Right atrium auricular region (tissue), 2 donors: ENCODE measurements at places on chromosomes 11 and 22. TPM values are rescaled to one million over a fixed set of nuclear protein-coding genes. Genes with fewer than 3 reads are reported as not detected.

DNA sequence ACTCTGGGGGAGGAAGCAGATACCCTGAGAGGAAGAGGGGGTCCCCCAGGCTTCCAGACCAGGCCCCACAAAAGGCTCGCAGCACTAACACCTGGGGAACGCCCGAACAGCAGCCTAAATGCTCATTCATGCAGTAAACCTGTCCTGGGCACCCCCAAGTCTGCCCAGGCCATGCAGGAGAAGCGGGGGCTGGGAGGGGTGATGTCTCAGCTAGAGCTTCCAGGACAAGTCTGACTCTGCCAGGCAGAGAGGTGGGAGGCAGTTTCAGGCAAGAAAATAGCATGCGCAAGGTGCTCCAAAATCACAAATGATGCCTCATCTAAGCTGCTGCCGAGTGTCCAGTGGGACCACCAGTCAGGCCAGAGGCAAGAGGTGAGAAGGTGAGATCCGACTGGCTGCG, 14.6 kb downstream of the CABP7 start:
- no peak for DNase-seq

DNA sequence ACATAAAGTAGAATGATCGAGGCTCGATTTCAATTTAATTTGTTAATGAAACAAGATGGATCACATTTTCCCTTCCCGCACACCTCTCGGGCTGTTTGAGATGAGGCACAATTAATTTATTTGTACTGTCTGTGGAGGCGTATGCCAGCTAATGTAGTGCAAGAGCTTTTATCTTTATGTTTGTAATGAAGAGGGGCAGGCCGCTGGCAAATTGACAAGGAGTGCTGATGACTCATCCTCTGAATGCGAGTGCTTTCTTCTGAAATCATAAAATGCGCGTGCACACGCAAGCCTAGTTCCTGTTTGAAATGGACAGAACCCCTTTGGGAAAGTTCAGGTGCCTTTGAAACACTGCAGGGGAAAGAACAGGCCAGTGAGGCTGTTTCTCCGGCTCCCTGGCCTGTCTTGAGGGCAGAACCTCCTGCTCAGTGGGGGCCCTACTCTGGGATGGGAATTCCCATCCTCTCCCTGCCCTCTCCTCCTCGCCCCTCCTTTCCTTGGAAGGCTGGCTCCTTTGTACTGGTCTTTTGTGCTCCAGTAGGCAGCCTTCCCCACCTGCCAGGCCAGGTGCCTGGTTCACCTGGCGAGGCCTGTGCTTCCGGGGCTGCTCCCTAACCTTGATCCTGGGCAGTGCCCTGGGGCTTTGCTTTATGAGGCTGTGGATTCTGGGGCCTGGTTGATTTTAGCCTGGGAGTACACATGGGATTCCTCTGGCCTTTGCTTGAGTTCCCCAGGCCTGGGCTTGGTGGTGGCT, 50.3 kb downstream of the TEAD1 start:
- peak; percentile 92 for DNase-seq

Gene HSPB2
- total RNA-seq: 13.0 TPM

- no peak for DNase-seq
These were observed 101.6 kb downstream of the CHST1 start for GRCh38 chr11:45563810-45564209.

- no peak for DNase-seq
These were observed 7.6 kb upstream of the FTH1 start for GRCh38 chr11:61974766-61975631.

Gene RASL10A
- total RNA-seq: 1.1 TPM

DNA sequence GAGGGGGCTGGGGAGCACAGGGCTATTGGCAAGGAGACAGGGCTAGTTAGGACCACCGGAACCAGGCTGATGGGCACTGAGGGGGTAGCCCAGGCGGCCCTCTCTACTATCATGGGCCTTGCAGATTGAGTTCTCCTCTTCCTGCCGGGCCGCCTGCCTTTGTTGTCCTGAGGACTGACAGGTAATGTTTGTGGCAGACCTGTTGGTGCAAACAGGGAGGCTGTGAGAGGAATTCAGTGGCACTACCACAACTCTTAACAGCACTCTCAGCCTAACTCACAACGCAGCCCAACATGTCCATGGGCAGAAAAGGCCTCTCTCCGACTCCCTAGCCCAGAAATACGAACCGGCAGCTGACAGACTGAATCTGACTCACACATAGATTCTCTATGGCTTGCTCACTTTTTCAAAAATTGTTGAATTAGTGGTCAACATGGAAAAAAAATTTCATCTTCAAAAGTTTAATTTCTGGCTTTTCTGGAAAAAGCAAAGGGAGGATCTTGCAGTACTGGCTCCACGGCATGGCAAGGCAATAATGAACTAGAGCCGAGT, 11.4 kb downstream of the KCNJ5 start:
- no peak for DNase-seq

Gene ZBTB16
- total RNA-seq: 101 TPM

DNA sequence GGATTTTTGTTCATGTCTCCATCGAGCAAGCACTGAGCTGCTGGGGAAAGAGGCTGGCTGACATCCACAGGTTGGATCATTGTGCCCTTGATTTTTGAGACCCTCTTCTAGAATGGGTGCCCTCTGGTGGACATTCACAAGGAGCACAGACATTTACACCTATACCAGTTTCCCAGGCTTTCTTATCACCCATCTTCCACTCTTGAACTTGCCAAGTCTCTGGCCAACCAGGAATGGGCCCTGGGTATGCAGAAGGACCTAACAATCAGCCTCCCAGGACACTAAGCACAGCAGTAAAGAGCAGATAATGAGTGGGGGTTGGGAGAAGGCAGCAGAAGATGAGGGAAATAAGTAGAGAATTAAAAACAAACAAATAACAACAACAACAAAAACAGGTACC, 5.7 kb upstream of the INTS4 start:
- DNase-seq: no peak

Gene TRIM48
- total RNA-seq: not detected

Gene PAFAH1B2
- 65.8 TPM for total RNA-seq

- no peak for DNase-seq
These were observed 5.0 kb upstream of the UVRAG start for GRCh38 chr11:75809991-75810390.

DNA sequence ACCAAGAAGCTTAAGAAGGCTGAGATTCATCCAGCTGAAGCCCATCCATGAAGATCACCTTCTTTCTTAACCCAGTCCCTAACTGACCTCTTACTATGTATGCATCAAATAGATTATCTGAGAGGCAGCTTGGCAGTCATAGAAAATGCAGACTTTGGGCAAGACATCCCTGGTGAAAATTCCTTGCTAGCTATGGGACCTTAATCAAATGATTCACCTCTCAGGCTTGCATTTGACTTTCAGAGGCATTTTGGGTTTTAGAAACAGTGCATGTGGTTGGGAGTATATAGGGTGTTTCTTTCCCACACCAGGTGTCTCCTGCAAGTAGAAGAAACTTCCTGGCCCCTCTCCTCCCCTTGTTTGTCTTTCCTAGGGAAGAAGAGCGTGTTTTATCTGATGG, 188.5 kb upstream of the ISX start:
- no peak for DNase-seq

Gene MYOD1
- total RNA-seq: not detected

GRCh38 chr11:69705901-69706787, 2.3 kb upstream of the FGF19 start:
- DNase-seq: no peak

GRCh38 chr11:97739932-97740800, 1280.6 kb upstream of the CNTN5 start:
- DNase-seq: no peak

DNA sequence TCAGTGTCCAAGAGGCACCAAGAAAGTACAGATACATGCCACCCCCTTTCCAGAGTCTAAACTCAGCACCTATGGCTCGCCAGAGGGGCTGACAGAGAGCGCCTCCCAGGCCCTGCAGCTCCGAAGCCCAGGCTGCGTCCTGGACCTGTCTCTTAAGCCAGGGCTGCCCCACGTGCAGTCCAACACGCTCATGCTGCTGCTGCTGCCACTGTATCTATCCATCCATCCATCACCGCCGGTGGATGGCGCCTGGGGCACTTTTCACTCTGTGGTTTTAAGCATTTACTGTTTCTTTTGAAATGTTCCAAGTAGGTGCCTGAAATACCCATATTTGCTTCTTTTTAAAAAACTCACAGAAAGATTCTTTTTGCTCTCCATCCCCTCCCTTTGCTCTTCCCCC, 41.8 kb downstream of the MACROD1 start:
- no peak for DNase-seq

GRCh38 chr22:45244916-45245315, 4.2 kb upstream of the KIAA0930 start:
- DNase-seq: no peak

Gene ARRB1
- 19.4 TPM for total RNA-seq

Gene CRYBB1
- total RNA-seq: 1.7 TPM

- DNase-seq: no peak
These were observed 29.6 kb downstream of the TOM1 start for GRCh38 chr22:35329114-35329847.

DNA sequence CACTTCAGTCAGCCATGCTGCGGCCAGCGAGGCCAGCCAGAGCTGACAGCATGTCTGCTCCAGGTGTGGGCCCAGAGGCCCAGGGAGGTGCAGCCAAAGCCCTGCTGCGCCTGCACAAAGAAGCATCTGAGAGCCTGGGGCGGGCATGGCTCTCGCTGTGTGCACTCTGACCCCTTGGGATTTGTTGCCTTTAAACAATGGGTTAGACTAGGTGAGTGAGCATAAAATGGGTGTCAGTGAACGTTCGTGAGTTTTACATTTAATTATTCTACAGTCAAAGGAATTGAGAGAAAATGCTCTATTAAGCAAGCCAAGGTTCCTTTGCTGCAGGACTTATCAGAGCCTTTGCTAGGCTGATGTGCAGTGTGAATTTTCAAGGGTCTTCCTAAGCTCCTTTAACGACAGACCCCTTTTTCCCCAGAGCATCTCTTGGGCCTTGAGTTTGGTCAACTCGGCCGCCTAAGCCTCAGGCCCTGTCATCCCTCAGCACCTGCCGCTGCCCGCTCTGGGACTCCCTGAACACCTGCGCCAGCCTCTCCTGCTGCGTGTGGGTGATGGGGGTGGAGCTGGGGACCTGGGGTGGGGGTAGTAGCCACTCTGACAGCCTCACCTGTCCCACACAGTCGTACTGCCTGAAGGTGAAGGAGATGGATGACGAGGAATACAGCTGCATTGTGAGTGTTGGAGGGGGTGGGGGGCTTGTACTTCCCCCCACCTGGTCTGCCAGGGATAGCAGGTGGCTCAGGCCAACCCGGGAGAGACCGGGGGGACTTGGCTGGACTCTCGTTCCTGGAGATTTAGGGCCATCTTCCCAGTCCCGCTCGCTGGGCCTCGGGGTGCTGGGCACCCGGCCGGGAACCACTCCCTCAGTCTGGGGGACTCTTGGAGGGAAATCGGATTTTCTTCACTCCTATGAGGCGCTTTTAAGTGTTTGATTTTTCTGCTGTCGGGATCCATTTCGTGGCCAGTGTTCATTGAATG, 10.5 kb downstream of the SLC16A8 start:
- DNase-seq: no peak

- no peak for DNase-seq
These were observed 109.1 kb upstream of the LMO1 start for GRCh38 chr11:8372641-8373381.

GRCh38 chr11:61601512-61601911, 20.6 kb upstream of the SYT7 start:
- no peak for DNase-seq

- no peak for DNase-seq
These were observed 1102.6 kb downstream of the DLG2 start for GRCh38 chr11:84524422-84525051.
